ENCODE measurements at places on chromosomes 4 and X.

- no peak for DNase-seq
Observed at GRCh38 chrX:77277911-77278310, 169.3 kb upstream of the FGF16 start.

DNA sequence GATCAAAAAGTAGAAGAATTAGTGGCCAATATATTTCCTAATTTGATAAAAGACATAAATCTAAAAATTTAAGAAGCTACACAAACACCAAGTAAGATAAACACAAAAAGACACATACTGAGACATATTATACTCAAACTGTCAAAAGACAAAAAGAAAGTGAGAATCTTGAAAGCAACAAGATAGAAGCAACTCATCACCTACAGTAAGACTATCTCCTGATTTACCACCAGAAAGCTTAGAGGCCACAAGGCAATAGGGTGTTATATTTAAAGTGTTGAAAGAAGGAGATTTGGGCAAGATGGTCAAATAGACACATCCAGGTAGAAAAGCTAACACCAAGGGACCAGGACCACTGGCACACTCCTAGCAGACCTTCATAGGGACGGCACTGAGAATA, 79.4 kb downstream of the ITM2A start:
- no peak for DNase-seq

- DNase-seq, result no peak
Observed at GRCh38 chrX:66016905-66017658, 22.8 kb downstream of the VSIG4 start.

- no peak for DNase-seq
Observed at GRCh38 chr4:77819404-77819842, 255 bp upstream of the CNOT6L start.

DNA sequence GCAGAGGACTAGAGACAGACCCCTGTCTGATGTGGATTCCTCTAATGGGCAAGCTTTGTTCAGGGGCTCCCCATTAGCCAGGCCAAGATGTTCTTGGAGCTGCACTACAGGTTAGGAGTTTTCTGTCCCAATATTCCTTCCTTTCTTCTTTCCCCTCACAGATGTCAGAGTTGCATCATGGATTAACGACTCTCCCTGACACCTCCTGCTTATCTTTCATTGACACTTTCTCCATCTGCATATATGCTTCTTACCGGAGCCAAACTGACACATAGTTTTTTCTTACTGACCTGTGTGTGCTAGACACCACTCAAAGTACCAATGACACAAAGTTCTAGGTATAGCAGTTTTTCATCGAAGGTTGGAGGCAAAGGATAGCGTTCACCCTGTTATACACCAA, 228.6 kb upstream of the HCCS start:
- no peak for DNase-seq

- no peak for DNase-seq
Observed at GRCh38 chr4:80202741-80203553, 5.6 kb downstream of the PRDM8 start.

DNA sequence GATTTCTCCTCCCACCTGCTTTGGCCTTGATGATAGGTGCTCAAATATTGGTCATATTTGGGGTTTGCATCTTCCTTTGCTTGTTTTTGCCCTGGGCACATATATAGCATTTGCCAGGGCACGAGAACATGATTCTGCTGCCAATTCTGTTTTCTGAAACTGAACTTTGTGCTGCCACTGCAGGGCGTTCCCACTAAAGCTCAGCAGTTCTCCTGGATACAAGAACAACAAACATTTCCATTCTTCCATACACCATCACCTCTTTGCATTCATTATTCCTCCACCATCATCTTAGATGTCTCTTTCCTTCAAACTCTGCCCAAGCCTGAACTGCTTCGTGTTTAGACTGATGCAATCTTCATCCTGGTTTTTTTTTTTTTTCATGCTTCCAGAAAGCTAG, 36.3 kb upstream of the GATB start:
- DNase-seq, result no peak

DNA sequence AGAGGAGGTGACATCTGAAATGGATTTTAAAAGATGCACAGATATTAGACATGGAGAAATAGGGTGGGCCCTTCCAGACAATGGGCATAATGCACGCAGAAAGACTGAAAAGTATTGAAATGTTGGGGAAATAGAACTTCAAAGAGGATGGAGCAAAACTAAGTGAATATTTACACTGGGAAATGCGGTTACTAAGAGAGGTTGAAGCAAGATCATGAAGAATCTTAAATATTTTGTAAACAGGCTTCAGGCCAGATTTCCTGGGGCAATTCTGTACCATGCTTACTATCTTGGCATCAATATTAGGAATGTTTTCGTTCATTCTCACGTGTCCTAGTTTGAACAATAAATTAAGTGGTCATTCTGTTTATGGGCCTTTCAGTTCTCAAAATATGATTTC, 216.3 kb downstream of the ADAMTS3 start:
- DNase-seq, result no peak

All from substantia nigra (tissue), 51 donors.